ENCODE measurements at places on chromosomes 3 and 15.
A peak's percentile ranks its signal among the peaks of the same experiment; 100 is the strongest.

GRCh38 chr3:89245612-89246011, 138.2 kb downstream of the EPHA3 start:
- no peak overlapping the region for H3K4me3 ChIP-seq
- no peaks in the 10 kb centered on the region for H3K4me1 ChIP-seq
- H3K27ac ChIP-seq = no peak overlapping the region
- no peaks in the 10 kb centered on the region for H3K36me3 ChIP-seq

DNA sequence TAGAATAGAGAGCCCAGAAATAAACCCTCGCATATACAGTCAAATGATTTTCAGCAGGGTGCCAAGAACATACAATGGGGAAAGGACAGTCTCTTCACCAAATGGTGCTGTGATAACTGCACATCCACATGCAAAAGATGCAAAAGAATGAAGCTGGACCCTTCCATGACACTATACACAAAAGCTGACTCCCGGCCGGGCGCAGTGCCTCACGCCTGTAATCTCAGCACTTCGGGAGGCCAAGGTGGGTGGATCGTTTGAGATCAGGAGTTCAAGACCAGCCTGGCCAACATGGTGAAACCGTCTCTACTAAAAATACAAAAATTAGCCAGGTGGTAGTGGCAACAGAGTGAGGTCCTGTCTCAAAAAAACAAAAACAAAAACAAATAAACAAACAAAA, 43.2 kb upstream of the IQSEC1 start:
- H3K27me3 ChIP-seq = no peaks in the 10 kb centered on the region
- no peak overlapping the region for H3K4me3 ChIP-seq
- no peak for DNase-seq
- no peaks in the 10 kb centered on the region for H3K36me3 ChIP-seq

- H3K27ac ChIP-seq = no peak overlapping the region
- no peak for DNase-seq
- H3K27me3 ChIP-seq = no peaks in the 10 kb centered on the region
- no peaks in the 10 kb centered on the region for H3K4me1 ChIP-seq
- no peaks in the 10 kb centered on the region for H3K36me3 ChIP-seq
- no peak overlapping the region for H3K4me3 ChIP-seq
These were observed 201.5 kb upstream of the RBMS3 start for GRCh38 chr3:29079358-29079757.

DNA sequence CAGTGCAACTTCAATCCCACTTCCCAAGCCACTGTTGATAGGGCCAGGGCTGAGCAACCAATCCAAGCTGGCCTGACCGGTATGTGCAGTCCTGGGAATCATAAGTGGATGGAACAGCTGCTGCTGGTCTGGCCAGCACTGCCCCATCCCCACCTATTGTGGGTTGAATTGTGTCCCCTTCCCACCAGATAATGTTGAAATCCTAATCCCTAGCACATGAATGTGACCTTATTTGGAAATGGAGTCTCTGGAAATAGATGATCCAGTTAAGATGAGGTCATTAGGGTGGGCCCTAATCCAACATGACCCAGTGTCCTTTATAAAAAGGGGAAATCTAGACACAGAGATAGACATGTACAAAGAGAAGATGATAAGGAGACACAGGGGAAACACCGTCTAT, 13.7 kb upstream of the PDIA5 start:
- H3K27ac ChIP-seq = no peak overlapping the region
- no peaks in the 10 kb centered on the region for H3K27me3 ChIP-seq
- H3K36me3 ChIP-seq = no peaks in the 10 kb centered on the region
- DNase-seq = no peak
- H3K4me1 ChIP-seq = no peaks in the 10 kb centered on the region
- no peak overlapping the region for H3K4me3 ChIP-seq

DNA sequence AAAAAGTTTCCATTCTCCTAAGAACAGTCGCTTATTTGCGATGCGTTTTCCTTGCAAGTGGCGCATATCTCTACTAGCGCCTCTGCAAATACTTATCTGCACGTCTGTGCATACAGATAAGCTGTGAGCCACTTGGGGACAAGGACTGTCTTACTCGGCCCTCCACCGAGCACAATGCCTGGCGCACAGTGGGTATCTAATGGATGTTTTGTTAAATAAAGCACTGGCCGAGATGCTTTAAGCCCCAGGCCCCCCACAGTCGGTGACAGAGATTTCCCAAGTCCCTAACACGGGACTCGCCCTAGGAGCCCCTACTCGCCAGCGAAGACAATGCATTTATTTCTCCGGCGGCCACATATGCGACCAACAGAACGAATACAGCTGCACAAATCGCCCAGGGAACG, 503 bp downstream of the HLTF start:
- H3K4me1 ChIP-seq = peaks cover 19% of the 10 kb centered on the region
- H3K4me3 ChIP-seq = peak overlapping the region; percentile 73
- peak overlapping the region; percentile 46 for H3K27ac ChIP-seq

- no peak overlapping the region for H3K27ac ChIP-seq
- no peaks in the 10 kb centered on the region for H3K4me1 ChIP-seq
- no peak overlapping the region for H3K4me3 ChIP-seq
- no peaks in the 10 kb centered on the region for H3K27me3 ChIP-seq
These were observed 126.2 kb upstream of the PFN2 start for GRCh38 chr3:150096700-150097587.

DNA sequence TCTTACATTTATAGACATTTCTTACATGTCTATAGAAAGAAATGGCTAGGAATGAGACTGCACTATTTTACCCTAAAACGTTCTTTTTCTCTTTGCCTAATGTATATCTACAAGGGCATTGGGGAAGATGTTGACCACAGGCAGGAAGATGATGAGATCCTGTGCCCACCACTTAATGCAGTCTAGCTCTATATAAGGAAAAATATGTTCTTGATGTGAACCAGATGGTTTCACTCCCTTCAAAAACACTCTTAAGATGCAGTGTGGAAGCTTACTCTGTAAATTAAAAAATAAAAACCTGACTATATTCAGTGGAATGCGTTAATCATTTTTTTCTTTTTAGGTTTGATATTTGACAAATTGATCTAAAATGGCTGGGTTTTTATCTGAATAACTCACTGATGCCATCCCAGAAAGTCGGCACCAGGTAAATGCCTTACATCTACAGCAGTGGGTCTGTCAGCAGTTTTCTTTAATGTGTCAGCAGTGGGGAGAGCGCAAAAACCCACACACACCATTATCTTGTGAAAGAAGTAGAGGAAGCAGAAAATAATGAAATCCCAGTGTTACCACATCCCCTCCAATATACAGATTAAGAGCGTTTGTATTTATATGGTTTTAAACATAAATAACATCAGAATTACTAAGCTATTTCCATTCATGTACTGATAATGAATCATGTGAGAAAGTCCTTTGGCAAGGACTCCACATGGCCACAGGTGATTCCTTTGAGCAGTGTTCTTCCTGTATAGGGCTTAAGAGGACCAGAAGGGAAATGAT, 10.1 kb downstream of the AGTR1 start:
- H3K4me1 ChIP-seq = no peaks in the 10 kb centered on the region
- no peak overlapping the region for H3K27ac ChIP-seq
- H3K36me3 ChIP-seq = no peaks in the 10 kb centered on the region
- H3K27me3 ChIP-seq = no peaks in the 10 kb centered on the region

DNA sequence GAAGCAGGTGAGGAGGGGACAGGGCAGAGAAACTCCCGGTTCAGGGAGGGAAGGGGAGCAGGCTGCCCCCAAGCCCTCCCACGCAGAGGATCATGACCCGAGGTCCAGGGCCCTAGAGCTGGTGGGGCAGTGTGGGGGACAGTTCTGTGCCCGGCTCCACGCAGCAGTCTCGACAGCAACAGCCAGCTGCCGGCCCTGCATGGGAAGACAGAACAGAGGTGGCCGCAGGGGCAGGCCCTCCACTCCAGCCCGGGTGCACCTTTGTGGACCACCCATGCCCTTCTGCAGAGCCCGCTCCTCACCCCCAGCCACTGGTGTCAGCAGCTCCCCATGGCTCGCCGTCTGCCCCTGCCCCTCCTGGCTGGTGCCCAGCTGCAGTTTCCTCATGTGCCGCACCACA, 7.7 kb downstream of the OGG1 start:
- H3K27me3 ChIP-seq = no peaks in the 10 kb centered on the region
- H3K4me3 ChIP-seq = no peak overlapping the region
- peaks cover 27% of the 10 kb centered on the region for H3K36me3 ChIP-seq
- peaks cover 21% of the 10 kb centered on the region for H3K4me1 ChIP-seq
- DNase-seq = no peak

- no peaks in the 10 kb centered on the region for H3K27me3 ChIP-seq
- no peak for DNase-seq
- H3K36me3 ChIP-seq = no peaks in the 10 kb centered on the region
These were observed 155.9 kb upstream of the ICE2 start for GRCh38 chr15:60634815-60635214.

DNA sequence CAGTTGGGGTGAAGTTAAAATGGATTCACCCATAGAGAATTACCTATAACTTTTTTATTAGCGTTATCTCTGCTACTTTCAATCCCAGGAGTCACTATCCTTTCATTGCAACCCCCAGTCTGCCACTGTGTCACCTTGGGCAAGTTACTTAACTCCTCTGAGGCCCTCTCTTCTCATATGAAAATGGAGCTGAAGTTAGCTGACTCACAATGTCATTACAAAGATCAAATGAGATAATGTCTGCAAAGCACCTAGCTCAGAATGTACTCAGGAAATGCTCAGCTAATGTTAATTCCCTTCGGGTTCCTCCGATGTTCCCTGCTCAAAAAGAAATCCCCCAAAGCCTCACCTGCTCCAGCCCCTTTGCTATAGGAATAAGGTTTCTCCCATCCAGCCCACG, 50.0 kb downstream of the TRIM42 start:
- no peaks in the 10 kb centered on the region for H3K27me3 ChIP-seq
- no peak overlapping the region for H3K4me3 ChIP-seq
- DNase-seq = no peak
- no peaks in the 10 kb centered on the region for H3K4me1 ChIP-seq
- no peak overlapping the region for H3K27ac ChIP-seq

GRCh38 chr3:109532257-109533216, 195.2 kb upstream of the DPPA4 start:
- H3K36me3 ChIP-seq = no peaks in the 10 kb centered on the region
- DNase-seq = peak; percentile 37
- no peaks in the 10 kb centered on the region for H3K4me1 ChIP-seq
- H3K27me3 ChIP-seq = no peaks in the 10 kb centered on the region
